ENCODE measurements at places on chromosomes 6 and 20.

- no peak for DNase-seq
Observed at GRCh38 chr6:156886409-156886808, 109.2 kb downstream of the ARID1B start.

GRCh38 chr6:73695619-73696421, at the start of gene CD109:
Gene CD109, plus strand, starts transcription at chr6:73696203. Its CDS starts 13 bp downstream, at chr6:73696216.
- peak; percentile 46 for DNase-seq

DNA sequence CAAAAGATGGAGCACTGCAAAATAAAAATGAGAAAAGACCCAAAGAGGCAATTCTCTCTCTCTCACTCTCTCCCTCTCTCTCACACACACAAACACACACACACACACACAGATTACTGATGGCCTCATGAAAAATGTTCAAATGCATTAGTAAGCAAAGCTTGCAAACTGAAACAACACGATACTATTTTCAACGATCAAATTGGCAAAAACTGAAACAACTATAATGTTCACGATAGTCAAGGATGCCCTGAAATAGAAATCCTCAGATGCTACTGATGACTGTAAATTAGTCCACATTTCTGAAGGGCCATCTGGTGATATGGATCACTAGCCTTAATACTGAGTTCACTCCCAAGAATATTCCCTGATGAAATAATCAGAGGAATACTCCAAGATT, 100.8 kb downstream of the TRERF1 start:
- DNase-seq = no peak

DNA sequence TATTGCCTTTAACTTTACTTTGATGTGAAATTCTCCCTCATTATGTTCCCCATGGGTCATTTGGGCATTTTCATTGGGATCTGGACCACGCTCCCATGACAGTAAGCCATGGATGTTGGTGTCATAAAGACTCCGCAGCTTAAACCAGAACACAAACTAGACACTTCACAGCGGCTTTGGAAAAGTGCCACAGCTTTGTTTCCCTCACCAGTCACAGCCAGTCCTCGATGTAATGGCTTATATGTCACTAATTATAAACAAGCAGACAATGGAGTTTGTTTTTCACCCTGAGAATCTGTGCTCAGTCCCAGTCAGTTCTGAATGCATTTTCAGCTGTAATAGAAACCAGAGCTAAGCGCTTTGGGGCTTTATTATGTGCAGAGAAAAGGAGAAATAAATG, 23.2 kb upstream of the DAAM2 start:
- no peak for DNase-seq

GRCh38 chr6:108200631-108201030, 34.8 kb downstream of the NR2E1 start:
- DNase-seq = no peak

DNA sequence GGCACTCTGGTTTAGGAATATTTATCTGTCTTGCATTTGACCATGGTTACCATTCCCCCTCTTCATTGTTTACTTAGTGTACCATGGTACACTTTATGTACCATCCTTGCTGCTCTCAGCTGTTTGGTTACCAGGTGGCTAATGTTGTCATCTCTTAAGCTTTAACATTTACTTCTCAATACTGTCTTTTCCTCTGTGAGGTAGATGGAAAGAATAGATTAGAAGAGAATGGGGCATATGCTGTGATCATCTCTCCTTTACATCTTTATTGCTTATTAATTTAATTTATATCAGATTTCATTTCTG, 109.2 kb downstream of the NCOA3 start:
- no peak for DNase-seq

DNA sequence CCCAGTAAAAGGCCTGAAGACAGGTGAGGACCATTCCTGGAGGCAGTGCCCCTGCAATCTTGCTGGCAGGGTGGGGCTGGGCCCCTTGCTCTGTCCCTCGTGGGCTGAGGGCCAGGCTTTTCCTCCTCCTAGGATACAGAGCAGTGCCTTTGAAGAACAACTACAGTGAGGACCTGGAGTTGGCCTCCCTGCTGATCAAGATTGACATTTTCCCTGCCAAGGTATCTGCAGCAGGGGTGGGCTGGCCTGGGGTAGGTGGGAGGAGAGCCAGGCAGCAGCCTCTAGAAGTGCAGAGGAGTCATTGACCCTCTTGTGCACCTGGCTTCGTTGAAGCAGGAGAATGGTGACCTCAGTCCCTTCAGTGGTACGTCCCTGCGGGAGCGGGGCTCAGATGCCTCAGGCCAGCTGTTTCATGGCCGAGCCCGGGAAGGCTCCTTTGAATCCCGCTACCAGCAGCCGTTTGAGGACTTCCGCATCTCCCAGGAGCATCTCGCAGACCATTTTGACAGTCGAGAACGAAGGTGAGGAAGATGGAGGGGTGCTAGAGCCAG, 36.5 kb downstream of the PLCG1 start:
- DNase-seq = no peak

GRCh38 chr6:120198033-120198432, 848.5 kb upstream of the MAN1A1 start:
- DNase-seq = peak; percentile 85

DNA sequence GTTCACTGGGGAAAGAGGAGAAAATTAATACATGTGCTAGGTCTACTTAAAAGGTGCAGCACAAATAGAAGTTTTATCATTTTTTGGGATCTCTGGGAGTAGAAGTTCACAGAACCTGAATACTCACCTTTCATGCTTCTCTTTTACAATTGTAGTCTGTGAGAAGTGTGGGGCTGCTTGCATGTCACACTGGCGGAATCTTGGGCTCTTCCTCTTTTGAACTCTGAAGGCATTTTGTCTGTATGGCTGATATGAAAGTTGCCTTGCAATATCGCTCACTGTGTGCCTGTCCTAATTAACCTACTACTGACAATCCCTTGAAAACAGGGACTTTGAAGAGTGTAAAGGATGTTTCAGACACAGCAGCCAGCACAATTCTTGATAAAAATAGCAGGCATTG, 65.9 kb upstream of the CLDN20 start:
- no peak for DNase-seq

DNA sequence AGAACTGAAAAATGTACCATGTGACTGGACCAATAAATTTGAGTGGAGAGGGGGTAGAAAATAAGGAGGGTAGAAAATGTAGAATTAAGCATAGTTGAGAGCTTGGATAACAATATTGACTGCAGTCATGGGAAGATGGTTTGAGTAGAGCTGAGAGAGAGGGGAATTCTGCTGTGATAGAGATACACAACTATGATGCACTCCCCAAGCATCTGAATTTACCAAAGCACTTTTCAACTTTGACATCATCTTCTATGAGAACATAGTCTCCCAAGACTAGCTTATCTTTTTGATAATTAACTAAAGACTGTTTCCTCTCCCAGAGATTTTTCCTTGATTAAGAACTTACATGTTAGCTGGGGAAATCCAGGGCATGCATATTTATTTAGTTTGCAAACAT, 103.1 kb downstream of the TNFRSF21 start:
- no peak for DNase-seq

GRCh38 chr6:48615041-48615440, 504.0 kb upstream of the PTCHD4 start:
- no peak for DNase-seq

DNA sequence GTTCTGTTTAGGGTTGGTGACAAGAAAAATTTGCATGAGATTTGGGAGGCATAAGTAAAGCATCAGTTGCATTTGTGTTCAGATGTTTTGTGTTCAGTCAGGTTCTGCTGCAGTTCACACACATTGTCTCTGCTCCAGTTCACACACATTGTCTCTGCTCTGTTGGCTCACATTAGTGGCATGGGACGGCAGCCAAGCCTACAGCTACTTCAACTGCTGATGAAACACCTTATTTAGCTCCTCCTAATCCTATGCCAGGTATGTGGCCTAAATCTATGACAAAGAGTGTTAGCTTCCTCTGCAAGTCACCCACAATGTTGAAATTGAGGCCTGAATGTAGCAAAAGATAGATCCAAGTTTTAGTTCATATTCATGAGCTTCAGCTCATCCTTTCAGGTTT, 278.1 kb upstream of the SYNCRIP start:
- no peak for DNase-seq

GRCh38 chr6:47278545-47278944, 31.2 kb downstream of the TNFRSF21 start:
- DNase-seq = no peak

DNA sequence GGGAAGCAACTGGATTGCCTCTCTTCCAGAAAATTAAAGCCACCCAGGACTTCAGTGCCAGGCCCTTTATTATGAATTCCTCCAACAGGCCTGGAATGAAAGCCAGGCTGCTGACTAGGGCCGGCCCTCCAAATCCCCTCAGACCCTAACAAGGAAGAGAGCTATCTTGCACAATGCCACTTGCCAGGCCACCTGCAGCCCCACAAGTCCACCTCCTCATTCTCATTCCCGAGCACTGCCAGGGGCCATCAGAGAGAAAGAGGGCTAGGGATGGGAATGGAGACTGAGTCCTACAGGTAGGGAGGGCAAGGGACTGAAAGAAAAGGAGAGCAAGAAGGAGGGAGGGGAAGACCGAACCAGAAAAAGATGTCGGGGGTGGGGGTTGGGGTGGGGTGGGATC, 86.5 kb downstream of the MRPL14 start:
- DNase-seq = no peak

DNA sequence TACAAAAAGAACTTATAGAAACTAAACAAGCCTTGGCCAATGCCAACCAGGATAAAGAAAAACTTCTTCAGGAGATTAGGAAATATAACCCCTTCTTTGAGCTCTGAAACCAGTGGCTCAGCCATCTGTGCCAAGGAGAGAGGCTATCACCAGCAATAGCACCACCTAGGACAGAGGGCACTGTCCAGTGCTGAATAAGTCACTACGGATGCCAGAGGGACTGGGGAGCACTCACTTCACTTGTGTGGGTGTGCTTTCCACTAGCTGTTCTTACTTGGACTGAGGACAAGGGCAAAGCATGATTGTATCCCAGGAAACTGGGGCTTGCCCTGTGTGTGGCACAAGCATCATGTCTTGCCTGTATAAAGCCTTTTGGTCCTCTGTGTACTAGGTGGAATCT, 15.5 kb downstream of the TAF11 start:
- DNase-seq = no peak

DNA sequence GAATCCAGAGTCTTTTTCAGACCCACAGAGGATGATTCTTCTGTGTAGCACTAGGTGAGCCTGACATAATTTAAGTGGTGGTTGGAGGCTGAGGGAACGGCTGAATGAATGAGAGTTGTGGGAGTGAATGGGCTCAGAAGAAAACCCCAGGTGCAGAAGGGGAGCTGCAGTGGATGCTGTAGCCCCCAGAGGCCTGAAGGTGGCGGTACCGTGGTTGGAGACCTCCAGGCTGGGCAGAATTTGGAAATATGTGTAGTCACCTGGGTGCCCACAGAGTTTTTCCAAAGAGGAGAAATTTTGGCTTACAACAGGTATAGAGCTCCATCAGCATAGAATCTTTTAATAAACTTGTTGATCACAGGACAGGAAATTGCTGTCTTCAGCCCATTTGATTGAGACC, 6.5 kb upstream of the RAET1G start:
- DNase-seq = no peak

DNA sequence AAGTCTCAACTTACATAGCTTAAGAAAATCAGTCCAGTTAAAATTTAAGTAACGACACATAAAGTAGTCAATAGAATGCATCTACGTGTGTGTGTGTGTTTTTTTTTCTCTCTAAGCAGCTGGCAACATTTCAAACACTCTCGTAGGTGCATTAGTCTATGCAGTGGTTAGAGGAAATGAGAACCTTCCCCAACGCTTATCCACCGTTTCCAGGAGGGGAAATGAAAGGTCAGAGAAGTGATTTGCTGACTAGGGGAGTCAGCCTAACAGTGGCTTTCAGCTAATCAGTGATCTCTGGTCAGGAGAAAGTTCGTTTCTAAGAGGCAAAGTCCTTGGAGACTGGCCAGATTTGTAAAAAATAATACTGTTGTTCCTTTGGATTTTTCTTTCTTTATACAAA, 806.6 kb downstream of the C6orf118 start:
- no peak for DNase-seq

- no peak for DNase-seq
Observed at GRCh38 chr20:16580620-16581019, 7.4 kb upstream of the KIF16B start.

- no peak for DNase-seq
Observed at GRCh38 chr20:7214081-7214740, 446.7 kb downstream of the BMP2 start.
